ENCODE measurements at places on chromosomes 6 and 20.

DNA sequence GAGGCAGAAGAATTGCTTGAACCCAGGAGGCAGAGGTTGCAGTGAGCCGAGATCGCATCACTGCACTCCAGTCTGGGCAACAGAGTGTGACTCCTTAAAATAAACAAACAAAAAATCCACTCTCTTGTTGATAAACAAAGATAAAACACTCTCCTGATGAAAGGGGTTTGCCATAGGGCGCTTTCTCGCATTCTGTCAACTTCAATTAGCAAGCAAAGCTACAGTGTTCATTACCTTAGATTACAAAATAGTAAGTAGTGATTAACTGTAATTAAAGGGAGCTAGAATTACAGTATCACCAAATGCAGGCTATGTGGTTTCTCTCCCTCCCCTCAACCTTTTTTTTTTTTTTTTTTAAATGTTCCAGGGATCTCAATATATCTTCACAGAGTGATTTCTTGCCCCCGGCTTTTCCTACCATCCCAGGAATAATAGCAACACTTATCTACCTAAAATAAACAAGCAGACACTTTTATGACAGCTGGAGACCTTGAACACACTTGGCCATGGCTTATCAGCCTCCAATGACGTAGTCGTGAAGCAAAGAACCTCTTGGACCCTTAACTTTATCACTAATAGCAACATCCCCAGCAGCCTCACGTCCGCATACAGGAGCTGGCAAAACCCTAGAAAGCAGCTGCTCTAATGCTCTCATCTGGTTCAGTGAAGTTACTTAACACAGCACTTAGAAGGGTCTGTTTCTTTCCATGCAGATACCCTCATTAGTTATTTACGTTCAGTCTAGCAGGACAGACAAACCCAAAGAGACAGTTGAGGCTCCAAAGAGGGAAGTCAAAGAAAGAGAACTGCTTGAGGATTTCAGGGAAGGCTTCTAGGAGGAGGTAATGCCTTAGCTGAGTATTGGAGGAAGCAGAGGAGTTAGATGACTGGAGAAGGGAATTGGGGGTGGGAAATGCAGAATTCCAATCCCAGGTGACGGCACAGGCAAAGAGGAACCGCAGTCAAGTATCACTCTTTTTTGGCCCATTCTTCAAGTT, 37.9 kb upstream of the NEDD9 start:
- no peak for DNase-seq

- no peak for DNase-seq
Observed at GRCh38 chr6:14010275-14010674, 85.5 kb downstream of the RNF182 start.

DNA sequence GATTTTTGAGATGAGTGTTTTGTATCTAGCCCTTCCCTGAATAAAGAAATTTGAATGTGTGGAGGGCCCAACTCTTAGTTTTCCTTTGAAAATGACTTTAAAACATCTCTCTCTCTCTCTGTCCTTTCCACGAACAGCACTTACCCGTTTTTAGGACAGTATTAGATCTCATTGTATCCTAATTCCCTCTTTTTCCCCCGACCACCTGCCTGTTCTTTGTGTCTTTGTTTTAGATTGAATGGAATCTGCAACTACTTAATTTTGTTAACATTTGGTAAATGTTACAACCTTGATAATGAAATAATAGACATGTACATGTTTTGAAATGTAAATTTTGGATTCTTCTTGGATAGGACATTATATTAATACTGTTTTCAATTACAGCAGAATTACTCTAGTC, 3.1 kb downstream of the DSP start:
- DNase-seq = no peak

DNA sequence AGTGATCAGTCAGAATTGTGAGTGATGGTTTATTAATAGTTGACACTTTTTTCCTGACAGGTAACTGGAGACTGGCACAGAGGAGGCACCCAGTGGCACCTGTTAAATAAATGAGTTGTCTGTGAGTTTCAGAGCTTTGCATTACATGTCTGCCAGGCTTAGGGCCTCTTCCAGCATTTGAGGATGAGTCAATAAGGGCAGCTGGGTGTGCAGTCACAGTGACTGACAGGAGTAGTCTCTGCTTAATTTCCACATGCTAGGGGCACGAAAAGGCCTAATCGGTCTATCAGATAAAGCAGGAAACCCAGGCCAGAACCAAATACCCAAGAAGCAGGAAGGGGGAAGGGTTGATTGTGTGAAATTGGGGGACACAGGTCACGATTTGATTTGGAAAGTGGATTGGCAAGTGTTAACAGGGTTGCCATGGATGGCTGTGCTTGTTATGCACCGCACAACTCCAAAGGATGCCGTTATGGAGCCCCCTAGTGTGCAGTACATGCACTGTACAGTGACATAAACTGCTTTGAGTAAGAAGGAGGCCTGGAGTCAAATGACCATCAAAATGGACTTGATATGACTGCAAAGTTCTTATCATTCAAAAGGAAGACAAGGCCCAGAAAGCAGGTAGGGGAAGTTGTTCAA, 111.9 kb upstream of the GGTLC1 start:
- peak; percentile 72 for DNase-seq
